Fibroblast of mammary gland (primary cell): ENCODE measurements at places on chromosomes 12 and 14.

GRCh38 chr14:76465664-76466063, 89.7 kb downstream of the ESRRB start:
- DNase-seq = no peak

GRCh38 chr12:21566223-21566906, 38.3 kb downstream of the GYS2 start:
- peak; percentile 60 for DNase-seq

DNA sequence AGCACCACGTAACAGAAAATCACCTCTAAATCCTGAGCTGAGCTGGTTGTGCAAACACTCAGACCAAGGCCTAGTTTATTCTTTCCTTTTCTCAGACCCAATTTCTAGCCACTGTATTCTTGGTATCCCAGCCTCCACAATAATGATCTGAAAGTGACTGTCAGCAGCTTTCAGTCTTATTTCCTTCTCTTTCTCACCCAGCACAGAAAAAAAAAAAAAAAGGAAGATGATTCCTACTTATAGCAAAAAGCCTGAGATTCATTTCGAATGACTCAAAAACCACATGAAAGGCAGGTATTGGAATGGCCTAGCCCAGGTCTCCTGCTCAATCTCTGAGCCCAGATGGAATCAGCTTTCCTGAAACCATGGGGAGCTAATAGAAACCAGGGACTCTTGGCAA, 298.6 kb upstream of the PPFIA2 start:
- no peak for DNase-seq

DNA sequence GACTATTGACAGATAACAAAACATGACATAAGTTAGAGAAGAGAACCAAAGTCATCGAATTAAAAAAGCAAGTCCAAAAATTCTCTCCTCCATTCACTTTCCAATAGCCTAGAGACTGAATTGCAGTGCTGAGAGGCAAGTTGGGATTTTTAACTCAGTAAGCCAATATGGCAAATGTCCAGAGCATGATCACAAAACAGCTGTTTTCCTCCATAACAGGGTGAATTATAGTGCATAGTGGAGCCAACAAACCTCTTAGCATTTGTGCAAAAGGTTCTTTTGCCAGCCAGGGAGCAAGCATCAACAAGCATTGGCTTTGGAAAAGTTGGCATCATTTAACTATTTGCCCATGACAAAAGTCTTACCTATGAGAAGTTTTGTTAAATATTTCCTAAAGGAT, 458.8 kb upstream of the NOVA1 start:
- no peak for DNase-seq

DNA sequence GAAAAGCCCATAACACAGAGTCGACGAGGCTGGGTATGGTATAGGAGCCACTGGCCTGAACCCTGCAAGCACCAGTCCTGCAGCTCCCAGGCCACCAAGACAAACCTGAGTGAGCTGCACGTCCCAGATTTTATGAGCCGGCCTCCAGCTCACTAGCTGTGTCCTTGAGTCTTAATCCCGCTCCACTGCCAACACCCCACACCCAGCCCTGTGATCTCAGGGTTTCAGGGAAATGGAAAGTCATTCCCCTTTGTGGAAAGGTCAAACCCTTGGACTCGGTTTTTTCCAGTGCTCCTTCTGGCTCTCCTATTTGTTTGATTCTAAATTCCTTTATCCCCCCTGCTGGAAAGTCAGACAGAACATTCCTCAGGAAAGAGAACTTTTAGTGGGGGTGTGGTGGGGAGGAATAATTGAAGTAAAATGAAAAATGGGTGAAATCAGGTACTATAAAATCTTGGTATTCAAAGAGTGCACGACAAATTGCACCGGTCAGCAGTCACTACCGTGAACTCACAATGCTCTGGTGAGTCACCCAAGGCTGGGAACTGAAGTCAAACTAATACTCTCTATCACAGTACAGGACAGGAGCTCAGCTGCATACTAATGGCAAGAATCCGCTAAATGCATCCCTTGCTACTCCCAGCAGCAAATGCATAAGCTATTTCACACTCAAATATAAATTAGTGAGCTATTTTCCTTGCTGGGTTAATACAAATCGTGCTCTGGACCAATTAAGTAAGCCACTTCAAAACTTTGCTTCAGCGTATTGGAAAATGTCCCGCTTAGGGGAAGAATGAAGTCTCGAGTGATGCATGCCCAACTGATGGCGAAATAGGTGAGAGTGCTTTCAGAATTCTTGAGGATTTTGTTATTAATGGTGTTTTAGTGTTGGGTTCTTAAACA, 9.0 kb downstream of the PITPNM2 start:
- DNase-seq = peak; percentile 82

DNA sequence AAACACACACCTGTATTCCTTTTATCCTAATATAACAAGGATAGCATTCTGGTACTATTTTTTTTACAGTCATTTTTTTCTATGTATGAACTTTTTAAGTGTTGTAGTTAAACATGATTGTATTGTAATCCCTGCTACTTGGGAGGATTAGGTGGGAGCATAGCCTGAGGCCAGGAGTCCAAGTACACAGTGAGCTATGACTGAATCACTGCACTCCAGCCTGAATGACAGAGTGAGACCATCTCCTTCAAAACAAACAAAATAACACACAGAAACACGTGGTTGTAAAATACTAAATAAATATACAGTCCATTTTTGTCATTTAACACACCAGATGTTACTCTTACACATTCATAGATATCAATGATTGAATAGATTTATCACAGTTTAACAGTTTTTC, 56.9 kb downstream of the MAP4K5 start:
- DNase-seq = peak; percentile 29

DNA sequence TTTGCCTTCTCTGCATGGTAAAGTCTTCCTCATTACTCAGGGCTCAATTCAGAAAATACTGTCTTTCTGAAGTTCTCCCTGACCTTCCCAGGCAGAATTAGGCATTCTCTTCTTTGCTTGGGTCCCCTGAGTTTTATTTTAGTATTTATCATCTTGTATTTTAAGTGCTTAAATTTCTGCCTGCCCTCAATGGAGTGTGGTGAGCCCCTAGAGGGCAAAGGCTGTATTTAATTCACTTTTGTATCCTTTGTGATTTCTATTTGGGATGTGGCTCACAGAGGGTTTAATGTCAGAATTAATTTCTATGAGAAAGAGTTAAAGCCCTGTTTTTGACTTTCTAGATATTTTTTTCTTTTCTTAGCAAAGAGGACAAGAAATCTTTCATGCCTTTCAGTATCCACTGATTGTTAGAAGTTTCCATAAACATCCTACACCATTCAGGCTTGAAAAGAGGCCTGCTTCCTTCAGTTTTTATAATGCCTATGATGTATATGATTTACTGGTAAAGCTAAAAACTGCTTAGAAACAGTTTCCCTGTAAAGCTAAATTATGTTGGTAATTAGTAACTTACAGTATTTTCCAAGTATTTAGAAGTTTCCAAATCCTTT, 55.6 kb upstream of the PTPRB start:
- peak; percentile 24 for DNase-seq

DNA sequence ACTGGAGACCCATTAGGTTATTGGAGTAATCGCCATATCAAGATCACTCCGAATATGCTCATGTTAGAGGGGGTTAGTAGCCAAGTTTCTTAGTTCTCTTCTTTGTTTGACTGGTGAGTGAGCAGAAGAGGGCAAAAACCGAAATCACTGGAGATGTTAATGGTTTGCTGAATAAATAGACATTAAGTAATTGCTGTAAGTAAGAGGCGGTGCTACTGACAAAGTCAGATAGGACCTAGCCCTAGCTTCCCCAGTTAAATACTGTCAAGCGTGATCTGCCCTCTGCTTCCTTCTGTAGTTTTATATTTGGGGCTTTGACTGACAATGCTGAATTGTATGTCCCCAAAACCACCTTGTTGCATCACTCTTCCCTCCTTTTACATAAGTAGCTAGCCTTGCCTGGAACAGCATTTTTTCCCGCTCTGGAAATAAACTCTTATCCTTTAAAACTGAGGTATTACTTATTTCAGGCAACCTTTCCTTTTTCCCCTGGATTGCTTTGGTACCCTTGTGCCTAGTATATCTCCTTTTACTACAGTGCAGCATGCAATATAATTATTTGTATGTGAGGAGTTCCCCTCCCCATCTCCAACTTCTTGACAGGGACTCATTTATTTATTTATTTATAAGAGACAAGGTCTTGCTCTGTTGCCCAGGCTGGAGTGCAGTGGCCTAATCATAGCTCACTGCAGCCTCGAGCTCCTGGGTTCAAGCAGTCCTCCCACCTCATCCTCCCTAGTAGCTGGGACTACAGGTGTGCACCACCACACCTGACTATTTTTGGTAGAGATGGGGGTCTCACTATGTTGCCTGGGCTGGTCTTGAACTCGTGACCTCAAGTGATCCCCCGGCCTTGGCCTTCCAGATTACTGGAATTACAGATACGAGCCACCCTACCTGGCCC, 1.4 kb downstream of the SNRPF start:
- no peak for DNase-seq

DNA sequence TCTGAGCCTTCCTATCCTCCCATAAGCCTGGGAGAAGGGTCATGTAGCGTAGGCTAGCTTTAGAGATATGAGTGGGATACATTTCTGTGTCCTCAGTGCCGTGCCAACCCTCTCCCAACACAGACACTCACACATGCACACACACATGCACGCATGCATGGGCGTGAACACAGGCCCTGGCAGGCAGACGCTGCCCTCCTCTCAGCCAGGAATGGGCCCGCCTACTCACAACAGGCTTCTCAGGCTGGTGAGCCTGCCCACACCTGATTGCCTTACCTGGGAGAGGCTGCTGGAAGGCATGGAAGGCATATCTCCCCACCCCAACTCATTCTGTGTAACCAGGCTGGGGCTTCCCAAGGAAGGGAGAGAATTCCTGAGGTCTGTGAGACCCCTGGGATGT, 12.8 kb upstream of the ACVR1B start:
- DNase-seq = no peak

DNA sequence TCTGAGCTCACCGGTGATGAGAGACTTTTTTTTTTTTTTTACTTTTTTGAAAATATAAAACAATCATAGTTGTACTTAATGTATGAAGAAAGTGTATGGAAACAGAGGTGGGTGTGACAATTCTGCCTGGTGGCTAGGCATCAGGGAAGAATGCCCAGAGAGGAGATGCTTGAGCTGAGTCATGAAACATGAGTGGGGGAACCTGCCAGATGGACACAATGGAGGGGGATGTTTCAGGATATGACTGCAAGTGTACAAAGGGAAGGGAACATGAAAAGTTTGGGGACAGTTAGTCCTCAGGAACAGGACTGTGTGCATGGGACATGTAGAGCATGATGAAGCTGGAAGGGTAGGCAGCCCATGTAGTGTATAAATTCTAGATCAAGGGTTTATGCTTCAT, 274.2 kb upstream of the E2F7 start:
- DNase-seq = peak; percentile 76

DNA sequence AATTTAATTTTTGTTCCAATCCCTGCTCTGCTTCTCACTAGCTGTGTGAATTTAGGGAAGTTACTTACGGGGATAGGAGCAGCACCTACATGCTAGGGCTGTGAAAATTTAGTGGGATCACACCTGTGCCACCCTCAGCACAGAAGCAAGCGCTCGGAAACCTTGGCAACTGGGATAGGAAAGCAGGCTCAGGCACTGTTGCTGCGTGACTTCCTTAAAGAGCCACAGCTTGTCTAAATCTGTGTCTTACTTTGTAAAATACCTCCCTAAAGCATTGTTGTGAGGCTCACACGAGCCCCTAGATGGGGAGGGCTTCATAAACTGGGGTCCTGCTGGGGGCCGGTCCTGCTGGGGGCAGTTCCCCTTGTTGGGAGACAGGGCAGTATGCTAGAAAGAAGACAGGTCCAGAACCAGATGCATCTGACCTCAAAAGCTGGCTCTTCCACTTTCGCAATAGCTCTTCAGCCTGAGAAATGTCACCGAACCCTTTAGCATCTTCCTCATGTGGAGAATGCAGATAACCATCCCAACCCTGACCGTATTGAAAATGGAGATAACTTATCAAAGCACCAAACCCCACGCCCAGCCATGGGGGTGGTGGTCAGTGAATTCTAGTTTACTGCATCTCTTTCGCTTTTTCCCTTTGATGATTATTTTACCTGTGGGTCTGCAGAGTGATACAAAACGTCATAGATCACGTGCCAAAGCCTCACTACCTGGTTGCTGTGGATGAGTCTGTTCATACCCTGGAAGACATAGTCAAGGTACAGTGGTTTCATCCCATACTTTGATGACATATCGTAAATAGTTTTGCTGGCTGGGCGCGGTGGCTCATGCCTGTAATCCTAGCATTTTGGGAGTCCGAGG, 54.1 kb downstream of the AK7 start:
- DNase-seq = no peak

GRCh38 chr12:52259657-52260243, 14.7 kb upstream of the KRT86 start:
- DNase-seq = no peak

- DNase-seq = peak; percentile 81
Measured at GRCh38 chr12:32548691-32549281, 130.3 kb upstream of the DNM1L start.

DNA sequence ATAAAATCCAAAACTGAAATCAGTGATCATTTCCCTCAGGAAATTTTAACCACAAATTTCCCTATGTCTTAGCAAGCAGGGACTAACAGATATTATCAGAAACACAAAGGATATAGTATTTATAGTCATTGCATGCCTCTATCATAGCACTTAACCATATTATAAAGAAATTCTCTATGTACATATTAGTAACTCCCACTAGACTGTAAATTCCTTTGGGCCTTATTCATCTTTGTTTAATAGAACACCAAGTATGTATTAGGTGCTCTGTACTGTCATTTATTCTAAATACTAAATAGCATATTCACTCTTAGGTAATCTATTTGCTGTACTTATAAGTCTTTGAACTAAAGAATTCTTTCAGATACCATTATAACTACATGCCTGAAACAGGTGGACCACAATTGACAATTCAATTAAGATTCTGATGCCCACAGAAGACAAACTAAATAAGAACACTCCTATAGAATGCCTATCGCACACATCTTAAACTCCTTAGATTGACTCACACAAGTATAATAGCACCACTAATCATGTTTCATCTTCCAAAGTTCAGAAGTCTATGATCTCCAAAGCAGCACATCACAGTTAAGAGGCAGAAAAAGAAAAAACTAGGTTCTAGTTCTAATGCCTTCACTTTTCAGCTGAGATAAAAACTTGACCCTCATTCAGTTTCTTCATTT, 134.1 kb downstream of the FSCB start:
- no peak for DNase-seq

DNA sequence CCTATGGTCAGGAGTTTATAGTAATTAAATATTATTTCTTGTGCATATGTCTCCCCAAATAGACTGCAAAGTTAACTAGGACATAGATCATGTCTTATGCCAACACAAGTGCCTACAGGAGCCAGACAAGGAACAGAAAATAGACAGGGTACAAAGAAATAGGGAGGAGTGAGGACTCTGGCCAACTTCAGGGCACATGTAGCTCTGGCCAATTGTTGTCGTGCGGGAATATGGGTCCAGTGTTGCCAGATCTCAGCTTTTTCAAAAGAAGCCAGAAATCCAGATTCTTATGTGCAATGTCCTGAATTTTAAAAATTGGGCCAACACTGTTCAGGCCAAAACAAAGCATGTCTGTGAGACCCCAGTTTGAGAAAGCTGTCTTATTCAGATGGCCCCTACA, 68.7 kb downstream of the RFX4 start:
- no peak for DNase-seq

- DNase-seq = peak; percentile 14
Measured at GRCh38 chr14:22178333-22178839, 410.6 kb downstream of the DAD1 start.
